Effector memory CD4-positive, alpha-beta T cell (primary cell): ENCODE measurements at places on chromosomes 12 and 14.

DNA sequence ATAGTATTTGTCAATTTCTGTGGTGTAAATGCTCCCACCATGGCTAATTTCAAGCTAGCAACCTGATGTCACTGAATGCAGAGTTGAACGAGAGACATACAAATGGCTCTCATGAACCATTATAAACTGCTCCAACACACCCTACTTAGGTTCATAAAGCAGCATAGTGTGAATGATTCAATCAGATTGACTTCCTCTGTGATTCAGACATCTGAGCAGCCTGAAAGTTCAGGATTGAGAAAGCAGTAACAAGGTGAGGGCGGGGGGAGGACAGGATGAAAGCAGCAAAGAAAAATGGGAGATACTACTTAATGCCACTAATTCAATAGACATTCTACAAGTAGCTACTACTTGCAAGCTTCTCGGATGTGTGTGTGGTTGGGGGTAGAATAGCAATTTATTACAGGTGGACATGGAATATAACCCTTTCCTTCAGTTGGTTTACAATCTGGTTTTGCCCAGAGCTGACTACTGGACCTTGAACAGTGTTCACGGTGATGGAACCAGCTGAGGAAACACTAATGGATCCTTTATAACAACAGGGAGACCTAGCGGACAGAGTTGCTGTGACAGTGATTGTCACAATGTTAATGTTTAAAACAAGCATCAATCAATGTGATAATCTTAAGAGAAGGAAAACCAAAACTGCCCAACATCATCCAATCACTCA is 52.5 kb upstream of the PELI2 start:
- no peaks in the 10 kb centered on the region for H3K36me3 ChIP-seq
- no peaks in the 10 kb centered on the region for H3K27me3 ChIP-seq
- H3K4me3 ChIP-seq, result no peak overlapping the region
- H3K27ac ChIP-seq, result no peak overlapping the region
- H3K4me1 ChIP-seq, result no peaks in the 10 kb centered on the region

DNA sequence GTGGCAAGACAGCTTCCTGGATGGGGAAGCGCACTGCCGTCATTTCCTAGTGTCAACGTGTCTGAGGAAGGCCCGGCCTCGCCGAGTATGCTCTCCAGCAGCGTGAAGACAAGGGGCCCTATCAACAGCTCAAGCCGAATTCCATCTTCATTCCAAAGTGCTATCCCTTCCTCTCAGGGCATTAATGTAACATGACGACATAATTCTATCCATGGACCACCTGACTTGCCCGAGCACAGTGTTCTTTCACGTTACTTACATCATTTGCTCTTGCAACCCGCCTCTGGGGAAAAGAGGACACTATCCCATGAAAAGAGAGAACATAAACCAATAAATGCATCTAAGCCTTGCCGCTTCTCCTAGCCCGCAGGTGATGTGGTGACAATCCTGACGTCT is 22.9 kb downstream of the CCDC92 start:
- no peaks in the 10 kb centered on the region for H3K27me3 ChIP-seq
- no peak overlapping the region for H3K27ac ChIP-seq
- DNase-seq, result no peak
- H3K36me3 ChIP-seq, result peaks cover 8% of the 10 kb centered on the region

DNA sequence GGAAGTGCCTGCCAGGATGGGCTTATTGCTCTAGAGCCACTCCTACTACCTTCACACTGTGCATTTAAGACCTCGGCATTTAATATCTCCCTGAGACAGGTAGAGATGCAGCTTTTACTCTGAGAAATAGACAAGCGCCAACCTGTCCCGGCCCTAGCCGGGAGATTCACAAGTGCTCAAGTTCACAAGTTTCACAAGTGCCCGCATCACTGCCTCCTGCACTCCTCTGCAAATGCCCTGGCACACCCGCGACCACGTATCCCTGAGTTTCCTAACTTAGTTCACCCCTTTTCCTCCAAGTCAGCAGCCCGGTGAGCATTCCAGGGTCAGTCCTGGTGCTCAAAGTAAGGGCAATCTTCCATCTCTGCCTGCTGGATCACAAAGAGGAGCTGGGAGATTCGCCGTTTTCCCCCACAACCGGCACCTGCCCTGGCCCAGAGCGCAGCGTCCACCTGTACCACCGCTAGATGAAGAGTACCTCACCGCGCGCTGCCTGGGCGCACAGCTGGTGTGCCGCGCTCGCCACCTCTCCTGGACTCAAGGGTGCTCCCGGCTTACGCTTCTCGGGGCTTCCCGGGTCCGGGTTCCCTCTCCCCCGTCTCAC is 5.0 kb upstream of the SLC38A4 start:
- no peak overlapping the region for H3K27ac ChIP-seq
- DNase-seq, result no peak
- peaks cover 4% of the 10 kb centered on the region for H3K4me1 ChIP-seq
- H3K27me3 ChIP-seq, result peaks cover 12% of the 10 kb centered on the region

- no peaks in the 10 kb centered on the region for H3K27me3 ChIP-seq
- H3K4me1 ChIP-seq, result no peaks in the 10 kb centered on the region
- H3K36me3 ChIP-seq, result no peaks in the 10 kb centered on the region
- H3K27ac ChIP-seq, result no peak overlapping the region
- H3K4me3 ChIP-seq, result no peak overlapping the region
Measured at GRCh38 chr14:67943947-67944346, 124.4 kb downstream of the RAD51B start.

- DNase-seq, result no peak
- H3K36me3 ChIP-seq, result no peaks in the 10 kb centered on the region
- H3K4me3 ChIP-seq, result no peak overlapping the region
- no peak overlapping the region for H3K27ac ChIP-seq
- no peaks in the 10 kb centered on the region for H3K27me3 ChIP-seq
Measured at GRCh38 chr14:63011623-63012022, 33.6 kb downstream of the KCNH5 start.

DNA sequence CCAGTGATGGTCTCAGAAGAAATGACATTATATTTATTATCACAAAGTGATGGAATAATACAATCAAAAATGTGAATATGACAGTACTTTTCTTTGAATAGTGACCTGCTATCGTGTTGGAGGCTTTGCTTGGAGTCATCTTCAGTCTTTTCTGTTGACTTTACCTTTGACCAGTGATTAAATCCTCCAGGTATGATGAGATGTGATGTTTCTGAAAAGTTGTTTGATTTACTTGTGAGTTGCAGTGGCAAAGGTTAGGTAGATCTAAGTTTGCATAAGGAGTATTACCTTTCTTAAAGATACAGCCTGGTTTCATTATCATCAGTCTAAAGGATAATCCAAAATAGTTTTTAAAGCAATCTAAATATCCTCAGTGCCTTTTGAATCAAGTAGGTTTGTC is 4.6 kb downstream of the TCP11L2 start:
- DNase-seq, result no peak
- peaks cover 23% of the 10 kb centered on the region for H3K4me1 ChIP-seq
- H3K27ac ChIP-seq, result no peak overlapping the region
- H3K4me3 ChIP-seq, result no peak overlapping the region
- H3K36me3 ChIP-seq, result no peaks in the 10 kb centered on the region

DNA sequence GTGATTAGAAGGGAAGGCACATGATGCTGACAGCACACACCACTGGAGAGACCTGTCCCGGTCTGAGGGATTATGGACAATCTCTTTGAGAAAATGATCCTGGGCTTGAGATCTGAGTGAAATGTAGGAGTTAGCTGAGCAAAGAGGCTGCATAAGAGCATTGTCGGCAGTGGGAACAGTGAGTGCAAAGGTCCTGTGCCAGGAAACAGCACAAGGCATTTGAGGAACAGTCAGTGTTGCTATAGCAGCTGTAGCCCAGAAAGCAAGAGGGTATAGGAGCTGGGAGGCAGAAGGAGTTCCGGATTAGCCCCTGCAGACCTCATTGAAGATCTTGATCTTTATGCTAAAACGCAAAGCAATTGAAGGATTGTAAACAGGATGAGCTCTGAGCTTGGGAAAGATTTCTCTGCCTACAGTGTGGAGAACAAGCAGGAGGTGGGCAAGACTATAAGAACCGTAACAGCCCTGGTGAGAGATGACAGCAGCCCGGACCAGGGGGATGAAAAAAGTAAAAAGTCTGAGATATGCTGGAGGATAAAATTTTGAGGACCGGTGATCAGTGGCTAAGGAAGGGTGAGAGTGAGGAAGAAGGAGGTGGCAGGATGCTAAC is 28.5 kb downstream of the CFL2 start:
- H3K27me3 ChIP-seq, result no peaks in the 10 kb centered on the region
- no peak overlapping the region for H3K4me3 ChIP-seq
- H3K36me3 ChIP-seq, result no peaks in the 10 kb centered on the region
- no peaks in the 10 kb centered on the region for H3K4me1 ChIP-seq
- H3K27ac ChIP-seq, result no peak overlapping the region

DNA sequence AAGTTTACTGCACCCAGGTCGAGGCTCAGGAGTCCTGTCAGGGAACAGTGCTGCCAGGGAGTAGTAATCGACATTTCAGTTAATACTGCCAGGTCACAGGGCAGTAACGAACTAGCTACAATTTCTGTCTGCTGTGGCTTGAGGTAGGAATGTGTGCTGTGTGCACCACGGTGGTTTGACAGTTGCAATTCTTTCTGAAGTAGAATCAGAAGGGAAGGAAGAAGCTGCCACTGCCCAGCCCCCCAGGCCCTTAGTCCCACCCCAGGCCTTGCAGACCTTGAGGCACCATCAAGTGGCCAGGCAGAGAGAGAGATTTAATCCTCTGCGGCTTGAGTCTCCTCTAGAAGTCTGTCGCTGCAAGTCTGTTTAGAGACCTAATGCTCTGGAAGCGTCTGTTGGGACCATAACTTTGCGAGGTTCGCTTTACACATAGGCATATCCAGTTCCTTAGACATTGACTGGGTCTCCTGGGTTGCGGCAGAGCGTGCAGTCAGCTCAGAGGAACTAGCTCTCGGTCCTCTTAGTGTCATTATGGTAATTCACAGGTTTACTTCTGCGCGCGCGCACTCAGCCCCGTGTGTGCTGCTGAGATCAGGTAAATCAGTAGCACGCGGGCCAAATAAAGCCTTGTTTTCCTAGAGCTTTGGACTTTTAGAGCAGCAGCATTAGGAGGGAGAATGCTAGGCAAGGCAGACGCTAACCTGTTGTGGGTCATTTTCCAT is 9.8 kb downstream of the NKX2-1 start:
- no peak for DNase-seq
- peaks cover 4% of the 10 kb centered on the region for H3K4me1 ChIP-seq
- no peak overlapping the region for H3K27ac ChIP-seq
- H3K27me3 ChIP-seq, result peaks cover 51% of the 10 kb centered on the region

DNA sequence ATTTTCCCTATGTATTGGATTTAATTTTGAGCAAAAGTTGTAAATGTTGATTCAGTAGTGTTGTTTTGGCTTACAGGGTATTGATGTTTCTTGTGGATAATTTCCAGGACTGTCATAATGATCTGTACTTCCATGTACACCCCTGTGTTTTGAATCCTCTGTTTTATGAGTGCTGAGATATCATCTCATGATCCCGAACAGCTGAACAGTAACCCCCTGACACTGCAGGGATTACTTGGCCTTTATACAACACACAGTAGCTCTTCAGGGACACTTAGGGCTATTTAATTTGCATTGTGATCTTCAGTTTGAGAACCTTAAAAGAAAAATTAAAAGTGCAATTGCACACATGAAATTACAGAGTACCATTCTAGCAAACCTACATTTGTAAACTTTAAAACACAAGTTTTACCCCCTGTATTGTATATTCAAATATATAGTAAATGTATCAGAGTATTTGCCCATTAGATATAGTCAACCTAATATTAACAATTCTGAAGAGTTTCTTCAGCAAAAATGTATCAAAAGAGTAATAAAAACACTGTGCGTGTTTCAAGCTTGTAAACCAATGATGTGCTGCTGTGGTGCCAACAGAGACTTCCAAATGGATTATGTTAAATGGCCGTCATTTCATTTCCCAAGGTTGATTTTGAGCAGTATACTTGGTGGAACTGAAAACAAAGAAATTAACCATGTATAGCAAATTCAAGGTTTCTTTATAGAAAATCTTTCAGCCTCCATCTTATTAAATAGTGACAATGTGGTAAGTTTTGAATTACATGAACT is 27.9 kb upstream of the MYF6 start:
- no peak for DNase-seq
- H3K27ac ChIP-seq, result no peak overlapping the region

DNA sequence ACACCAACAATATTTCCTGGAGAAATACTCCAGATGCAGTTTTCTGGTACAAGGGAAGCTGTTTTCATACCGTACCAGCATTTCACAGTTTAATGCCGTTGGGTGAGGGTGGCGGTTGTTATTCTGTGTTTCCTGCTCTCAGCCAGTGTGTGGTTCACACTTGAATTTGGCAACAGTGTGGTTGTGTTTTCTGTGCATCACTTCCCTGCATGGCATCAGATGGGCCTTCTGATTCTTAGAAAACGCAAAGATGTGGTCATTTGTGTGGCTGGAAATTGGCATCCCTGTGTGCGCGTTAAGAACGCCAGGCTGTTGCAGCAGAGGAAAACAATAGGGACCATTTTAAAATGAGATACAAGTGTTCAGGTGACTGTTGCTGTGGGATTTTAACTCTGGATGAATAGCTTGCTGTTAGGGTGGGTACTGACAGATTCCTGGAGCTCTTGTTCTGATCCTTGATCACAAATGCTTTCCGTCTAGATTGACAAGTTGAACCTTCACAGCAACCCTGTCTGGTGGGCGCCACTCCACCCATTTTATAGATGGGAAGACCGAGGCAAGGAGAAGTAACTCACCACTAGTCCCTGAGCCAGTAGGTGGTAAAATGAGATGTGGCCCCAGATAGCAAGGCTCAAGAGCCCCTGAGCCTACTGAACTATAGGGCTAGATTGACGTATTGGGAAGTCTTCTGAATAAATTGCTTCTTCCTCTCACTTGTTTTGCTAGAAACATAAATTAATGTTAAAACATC is 231.2 kb downstream of the CHST11 start:
- peak; percentile 15 for DNase-seq
- no peaks in the 10 kb centered on the region for H3K27me3 ChIP-seq
- H3K36me3 ChIP-seq, result no peaks in the 10 kb centered on the region

- H3K27ac ChIP-seq, result no peak overlapping the region
- no peak for DNase-seq
- peaks cover 7% of the 10 kb centered on the region for H3K27me3 ChIP-seq
- no peaks in the 10 kb centered on the region for H3K4me1 ChIP-seq
- no peak overlapping the region for H3K4me3 ChIP-seq
- no peaks in the 10 kb centered on the region for H3K36me3 ChIP-seq
Measured at GRCh38 chr12:66398931-66399910, 96.9 kb downstream of the HELB start.
